Activated naive CD4-positive, alpha-beta T cell treated with anti-CD3 and anti-CD28 coated beads, Interleukin-2, amount 10 ng/mL, durations not matched to agents 7 days and 5 days (primary cell): ENCODE measurements at places on chromosomes 1 and 21.

- peak overlapping the region; percentile 53 for H3K4me3 ChIP-seq
- no peaks in the 10 kb centered on the region for H3K27me3 ChIP-seq
- no peak for DNase-seq
- peaks cover 84% of the 10 kb centered on the region for H3K4me1 ChIP-seq
- H3K36me3 ChIP-seq = peaks cover 5% of the 10 kb centered on the region
Measured at GRCh38 chr1:228804173-228804572, 68.9 kb downstream of the RHOU start.

DNA sequence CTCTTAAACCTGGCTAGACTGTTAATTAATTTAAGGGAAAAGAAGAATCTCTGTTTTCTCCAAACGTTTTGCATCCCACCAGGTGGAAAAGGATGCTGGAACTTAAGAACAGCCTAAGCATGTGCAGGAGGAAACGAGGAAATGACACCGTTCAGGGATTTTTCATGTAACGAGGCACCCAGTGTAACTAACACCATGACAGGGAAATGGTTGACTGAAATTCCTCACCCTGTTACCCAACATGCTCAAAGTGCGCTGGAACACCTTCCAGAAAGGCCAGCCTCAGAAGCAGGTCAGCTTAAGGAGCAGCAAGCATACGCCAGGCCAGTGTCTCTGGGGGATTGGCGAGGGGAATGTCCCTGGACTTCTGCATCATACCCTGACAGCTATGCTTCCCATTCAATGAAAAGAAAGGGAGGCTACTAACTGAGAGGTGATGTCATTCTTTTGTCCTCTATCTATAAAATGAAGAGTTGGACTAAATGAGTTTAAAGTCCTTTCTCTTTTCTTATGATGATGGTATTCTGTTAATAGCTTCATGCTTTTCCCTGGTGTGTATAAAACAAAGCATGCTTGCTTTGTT, 21.6 kb downstream of the TNN start:
- peaks cover 8% of the 10 kb centered on the region for H3K27me3 ChIP-seq
- no peak overlapping the region for H3K27ac ChIP-seq
- no peak for DNase-seq

GRCh38 chr1:225280563-225280962, 147.3 kb downstream of the LBR start:
- H3K27ac ChIP-seq = no peak overlapping the region
- no peaks in the 10 kb centered on the region for H3K36me3 ChIP-seq
- H3K4me3 ChIP-seq = no peak overlapping the region
- H3K27me3 ChIP-seq = no peaks in the 10 kb centered on the region
- H3K4me1 ChIP-seq = no peaks in the 10 kb centered on the region

DNA sequence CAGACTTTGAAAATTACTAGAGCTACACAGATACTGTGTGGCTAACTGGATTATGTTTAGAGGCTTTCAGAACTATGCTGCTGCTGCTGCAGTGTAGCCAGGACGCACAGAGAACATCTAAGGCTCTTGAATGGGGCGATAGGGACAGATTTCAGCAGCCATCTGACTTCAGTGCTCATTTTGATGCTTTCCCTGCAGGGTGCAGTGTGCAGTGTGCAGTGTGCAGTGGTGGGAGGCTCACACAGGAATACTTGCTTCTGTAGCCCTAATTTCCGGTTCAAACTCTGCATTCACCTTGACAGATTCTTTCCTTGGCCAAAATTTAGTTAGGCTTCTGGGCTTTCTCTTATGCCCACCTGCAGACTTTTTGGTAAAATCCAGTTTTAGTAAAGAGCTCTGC, 7.7 kb downstream of the METTL18 start:
- DNase-seq = no peak
- peaks cover 5% of the 10 kb centered on the region for H3K4me1 ChIP-seq
- H3K27me3 ChIP-seq = peaks cover 45% of the 10 kb centered on the region
- H3K27ac ChIP-seq = no peak overlapping the region
- peaks cover 9% of the 10 kb centered on the region for H3K36me3 ChIP-seq
- no peak overlapping the region for H3K4me3 ChIP-seq

DNA sequence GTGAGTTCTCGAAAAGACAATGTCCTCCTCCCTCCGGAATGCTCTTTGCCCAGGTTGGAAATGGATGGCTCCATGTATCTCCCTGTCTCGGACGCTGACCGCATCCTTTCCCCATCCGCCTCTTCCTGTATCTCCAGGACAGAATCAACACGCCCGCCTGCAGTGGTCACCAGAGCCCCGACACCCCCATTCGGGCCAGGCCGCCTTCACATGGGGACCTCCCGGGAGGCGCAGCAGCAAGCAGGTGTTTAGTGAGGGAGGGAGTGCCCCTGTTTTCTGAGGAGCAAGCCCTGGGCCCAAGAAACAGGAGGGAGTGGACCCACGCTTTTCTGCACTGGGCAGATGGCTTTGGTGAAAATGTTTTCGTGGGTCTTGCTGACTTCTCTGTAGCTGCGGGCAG, 83.5 kb upstream of the TTC34 start:
- peaks cover 14% of the 10 kb centered on the region for H3K27me3 ChIP-seq
- no peak overlapping the region for H3K27ac ChIP-seq
- no peak for DNase-seq
- peaks cover 4% of the 10 kb centered on the region for H3K4me1 ChIP-seq
- no peaks in the 10 kb centered on the region for H3K36me3 ChIP-seq

GRCh38 chr1:227318853-227319607, 738 bp upstream of the CDC42BPA start:
- peaks cover 68% of the 10 kb centered on the region for H3K27me3 ChIP-seq
- no peak overlapping the region for H3K27ac ChIP-seq
- H3K4me1 ChIP-seq = peaks cover 18% of the 10 kb centered on the region
- peak overlapping the region; percentile 65 for H3K4me3 ChIP-seq
- no peaks in the 10 kb centered on the region for H3K36me3 ChIP-seq
- DNase-seq = no peak

DNA sequence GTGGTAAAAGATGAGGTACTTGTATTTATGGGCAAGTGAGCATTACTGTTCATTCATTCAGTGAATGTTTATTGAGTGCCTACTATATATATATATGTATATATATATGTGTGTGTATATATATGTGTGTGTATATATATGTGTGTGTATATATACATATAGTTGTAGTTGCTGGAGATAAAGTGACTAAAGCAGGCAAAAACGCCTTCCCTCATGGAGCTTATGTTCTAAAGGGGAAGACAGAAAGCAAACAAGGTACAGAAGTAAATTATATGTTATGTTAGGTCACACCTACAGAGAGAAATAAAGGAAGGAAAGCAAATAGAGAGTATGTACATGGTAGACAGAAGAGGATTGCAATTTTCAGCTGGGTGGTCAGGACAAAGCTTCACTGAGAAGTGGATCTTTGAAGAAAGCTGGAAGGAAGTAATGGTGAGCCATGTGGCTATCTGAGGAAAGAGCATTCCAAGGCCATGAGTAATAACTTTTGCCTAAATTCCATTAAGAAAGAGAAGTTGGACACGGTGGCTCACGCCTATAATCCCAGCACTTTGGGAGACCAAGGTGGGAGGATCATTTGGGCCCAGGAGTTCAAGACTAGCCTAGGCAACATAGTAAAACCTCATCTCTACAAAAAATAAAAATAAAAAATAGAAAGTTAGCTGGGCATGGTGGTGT, 33.5 kb upstream of the KLF17 start:
- H3K4me1 ChIP-seq = no peaks in the 10 kb centered on the region
- H3K4me3 ChIP-seq = no peak overlapping the region
- H3K27me3 ChIP-seq = peaks cover 35% of the 10 kb centered on the region
- DNase-seq = no peak
- no peaks in the 10 kb centered on the region for H3K36me3 ChIP-seq

DNA sequence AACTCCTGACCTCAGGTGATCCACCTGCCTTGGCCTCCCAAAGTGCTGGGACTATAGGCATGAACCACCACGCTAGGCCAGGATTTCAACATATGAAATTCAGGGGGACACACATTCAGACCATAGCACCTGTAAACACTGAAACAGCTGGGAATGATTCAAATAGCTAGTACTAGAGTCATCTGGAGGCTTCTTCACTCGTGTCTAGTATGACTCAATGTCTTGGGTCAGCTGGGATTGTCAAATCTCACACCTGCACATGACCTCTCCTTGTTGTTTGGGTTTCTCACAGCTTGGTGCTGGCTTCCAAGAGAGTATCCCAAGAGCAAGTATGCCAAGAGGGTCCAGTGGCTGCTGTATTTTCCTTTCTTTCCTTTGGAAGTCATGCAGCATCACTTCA, 75.1 kb downstream of the PGM1 start:
- no peak overlapping the region for H3K27ac ChIP-seq
- no peak for DNase-seq
- H3K4me3 ChIP-seq = no peak overlapping the region
- H3K4me1 ChIP-seq = no peaks in the 10 kb centered on the region
- H3K36me3 ChIP-seq = peaks cover 18% of the 10 kb centered on the region
- H3K27me3 ChIP-seq = no peaks in the 10 kb centered on the region

DNA sequence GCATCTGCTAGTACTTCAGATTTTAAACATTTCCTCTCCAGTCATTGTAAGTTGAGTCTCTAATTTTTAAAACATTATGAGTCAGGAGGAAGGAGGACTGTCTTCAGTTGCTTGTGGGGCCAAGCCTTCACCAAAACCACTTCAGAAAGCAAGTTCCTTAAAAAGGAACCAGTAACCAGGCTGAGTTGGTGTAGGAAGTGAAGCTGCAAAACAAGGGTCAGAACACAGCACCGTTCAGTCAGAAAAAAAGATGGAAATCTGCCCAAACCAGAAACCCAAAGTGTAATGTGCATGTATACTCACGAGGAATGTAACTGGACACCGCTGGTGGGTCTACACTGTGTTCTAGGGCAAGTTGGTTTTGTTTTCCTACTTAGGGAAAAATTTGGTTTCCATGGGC, 402.1 kb downstream of the SETD4 start:
- H3K4me1 ChIP-seq = peaks cover 16% of the 10 kb centered on the region
- no peaks in the 10 kb centered on the region for H3K36me3 ChIP-seq
- H3K27me3 ChIP-seq = peaks cover 7% of the 10 kb centered on the region
- no peak overlapping the region for H3K27ac ChIP-seq

DNA sequence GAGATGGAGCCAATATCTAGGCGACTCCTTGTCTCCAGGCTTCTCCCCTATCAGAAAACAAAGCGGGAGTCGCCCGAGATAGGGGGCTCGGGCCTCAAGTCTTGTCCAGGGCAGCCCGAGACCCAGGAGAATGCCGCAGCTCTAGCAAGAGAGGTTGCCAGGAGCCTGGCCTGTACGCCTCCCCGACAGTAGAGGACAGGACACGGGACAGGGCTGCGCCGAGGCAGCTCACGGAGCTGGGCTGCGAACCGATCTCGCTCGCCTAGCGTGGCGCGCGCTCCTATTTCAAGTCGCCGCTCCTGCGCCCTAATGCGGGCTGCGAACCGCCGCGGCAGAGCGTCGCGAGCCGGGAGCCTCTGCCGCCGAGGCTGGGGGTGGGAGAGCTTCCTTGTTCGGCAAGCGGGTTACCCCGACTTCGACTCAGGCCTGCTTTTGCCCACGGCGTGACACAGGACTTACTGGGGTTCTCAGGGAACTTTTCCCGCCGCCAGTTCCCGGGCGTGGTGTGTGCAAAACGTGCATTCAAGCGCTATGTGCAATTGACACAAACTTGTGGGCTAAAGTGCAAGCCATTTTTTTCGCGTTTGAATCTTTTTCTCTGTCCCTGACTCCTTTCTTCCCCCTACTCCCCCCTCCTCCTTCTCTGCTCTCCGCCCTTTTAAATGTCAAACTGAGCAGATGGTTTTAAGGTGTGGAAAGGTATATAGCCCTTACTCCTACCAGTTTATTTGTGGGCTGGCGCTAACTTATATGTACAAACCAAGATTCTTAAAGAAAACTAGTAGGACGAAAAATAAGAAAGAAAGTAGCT, 2.4 kb upstream of the PROX1 start:
- H3K4me3 ChIP-seq = no peak overlapping the region
- H3K36me3 ChIP-seq = peaks cover 9% of the 10 kb centered on the region
- peaks cover 56% of the 10 kb centered on the region for H3K4me1 ChIP-seq
- DNase-seq = no peak
- H3K27me3 ChIP-seq = peaks cover 100% of the 10 kb centered on the region
- peak overlapping the region; percentile 0 for H3K27ac ChIP-seq

- no peak overlapping the region for H3K27ac ChIP-seq
- no peaks in the 10 kb centered on the region for H3K36me3 ChIP-seq
- no peak overlapping the region for H3K4me3 ChIP-seq
- peaks cover 5% of the 10 kb centered on the region for H3K27me3 ChIP-seq
Measured at GRCh38 chr1:167198518-167199133, 22.1 kb upstream of the POU2F1 start.

DNA sequence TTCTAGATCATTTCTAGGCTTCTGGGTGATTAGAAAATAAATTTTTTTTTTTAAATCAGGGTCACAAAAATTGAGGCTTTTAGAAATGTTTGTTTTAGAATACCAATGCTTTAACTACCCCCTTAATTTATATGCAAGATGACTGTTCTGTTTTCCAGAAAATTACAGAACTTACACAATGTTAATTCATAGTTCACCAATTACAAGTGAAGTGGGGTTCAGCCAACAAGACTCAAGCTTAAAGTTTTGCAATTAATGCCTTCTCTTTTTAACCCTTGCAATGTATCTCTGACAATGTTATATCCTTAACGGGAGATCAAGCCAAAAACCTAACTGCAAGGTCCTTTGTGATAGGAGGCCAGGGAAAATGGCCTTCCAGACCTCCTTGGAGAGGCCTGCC, 5.6 kb downstream of the PRELP start:
- H3K27me3 ChIP-seq = peaks cover 40% of the 10 kb centered on the region
- H3K36me3 ChIP-seq = no peaks in the 10 kb centered on the region
- no peak overlapping the region for H3K27ac ChIP-seq
- no peak overlapping the region for H3K4me3 ChIP-seq
- no peak for DNase-seq

DNA sequence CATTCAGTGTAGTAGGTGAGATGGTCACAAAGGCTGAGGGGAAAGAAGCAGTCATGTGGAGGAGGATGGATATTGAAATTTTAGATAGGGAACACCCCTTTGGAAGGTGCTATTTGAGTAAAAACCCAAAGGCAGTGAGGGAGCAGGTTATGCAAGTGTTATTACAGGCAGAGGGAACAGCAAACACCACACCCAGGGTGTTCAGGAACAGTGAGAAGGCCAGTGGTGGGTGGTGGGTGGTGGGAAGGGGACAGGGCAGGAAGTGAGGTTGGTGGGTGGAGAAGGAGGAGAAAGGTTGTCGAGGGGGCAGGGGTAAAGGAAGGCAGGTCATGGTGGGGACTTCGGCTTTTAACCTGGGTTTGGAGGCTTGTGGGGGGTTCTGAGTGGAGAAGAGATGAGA, 39.2 kb upstream of the SCMH1 start:
- no peak overlapping the region for H3K4me3 ChIP-seq
- DNase-seq = no peak
- no peak overlapping the region for H3K27ac ChIP-seq
- H3K36me3 ChIP-seq = no peaks in the 10 kb centered on the region

GRCh38 chr1:116721451-116722007, 32.7 kb upstream of the CD2 start:
- H3K27ac ChIP-seq = no peak overlapping the region
- H3K4me1 ChIP-seq = peaks cover 7% of the 10 kb centered on the region
- no peak overlapping the region for H3K4me3 ChIP-seq
- DNase-seq = no peak

GRCh38 chr1:9833632-9834031, 9.9 kb upstream of the CLSTN1 start:
- no peak overlapping the region for H3K27ac ChIP-seq
- H3K36me3 ChIP-seq = no peaks in the 10 kb centered on the region
- H3K27me3 ChIP-seq = peaks cover 39% of the 10 kb centered on the region
- no peak for DNase-seq

GRCh38 chr1:237851210-237851845, 39.4 kb downstream of the ZP4 start:
- no peaks in the 10 kb centered on the region for H3K27me3 ChIP-seq
- no peaks in the 10 kb centered on the region for H3K4me1 ChIP-seq
- DNase-seq = peak; percentile 21

GRCh38 chr1:114155706-114156105, 2.0 kb upstream of the SYT6 start:
- DNase-seq = no peak
- H3K4me1 ChIP-seq = peaks cover 8% of the 10 kb centered on the region
- no peaks in the 10 kb centered on the region for H3K36me3 ChIP-seq
- H3K4me3 ChIP-seq = no peak overlapping the region
- H3K27me3 ChIP-seq = peaks cover 84% of the 10 kb centered on the region
